ENCODE measurements at places on chromosomes 11 and 22.

GRCh38 chr22:43237280-43237679, 50.3 kb upstream of the TTLL12 start:
- DNase-seq: no peak

GRCh38 chr11:61828629-61829407, 718 bp downstream of the FADS2 start:
- DNase-seq: peak; percentile 37

DNA sequence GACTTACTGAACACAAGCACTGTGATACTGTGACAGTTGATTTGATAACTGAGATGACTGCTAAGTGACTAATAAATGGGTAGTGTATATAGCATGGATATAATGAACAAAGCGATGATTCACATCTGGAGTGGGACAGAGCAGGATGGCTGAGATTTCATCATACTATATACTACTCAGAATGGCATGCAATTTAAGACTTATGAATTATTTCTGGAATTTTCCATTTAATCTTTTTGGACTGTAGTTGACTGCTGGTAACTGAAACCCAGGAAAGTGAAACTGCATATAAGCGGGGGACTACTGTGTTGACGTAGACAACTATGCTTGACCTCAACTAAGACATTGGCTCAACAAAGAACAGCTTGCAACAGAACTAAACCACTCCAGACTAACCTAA, 20.0 kb upstream of the NUCB2 start:
- no peak for DNase-seq

- DNase-seq: no peak
Measured at GRCh38 chr11:27447288-27448183, 25.1 kb downstream of the LGR4 start.

DNA sequence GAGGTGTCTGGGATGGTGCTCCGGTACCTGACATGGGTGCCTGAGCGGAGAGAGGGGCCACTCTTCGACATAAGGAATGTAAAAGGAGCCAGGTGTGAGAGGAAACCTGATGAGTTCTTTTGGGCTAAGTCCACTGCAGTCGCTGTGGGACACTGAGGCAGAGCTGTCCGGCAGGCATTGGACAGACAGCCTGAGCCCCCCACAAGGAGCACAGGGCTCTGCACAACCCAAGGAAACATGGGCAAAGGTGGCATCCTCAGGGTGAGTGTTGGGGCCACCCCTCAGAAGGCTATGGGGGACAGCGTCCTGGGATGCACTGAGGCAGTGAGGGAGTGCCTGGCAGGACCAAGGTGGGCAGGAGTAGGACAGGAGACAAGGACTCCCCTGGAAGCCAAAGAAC, 57.7 kb upstream of the EMID1 start:
- DNase-seq: no peak

DNA sequence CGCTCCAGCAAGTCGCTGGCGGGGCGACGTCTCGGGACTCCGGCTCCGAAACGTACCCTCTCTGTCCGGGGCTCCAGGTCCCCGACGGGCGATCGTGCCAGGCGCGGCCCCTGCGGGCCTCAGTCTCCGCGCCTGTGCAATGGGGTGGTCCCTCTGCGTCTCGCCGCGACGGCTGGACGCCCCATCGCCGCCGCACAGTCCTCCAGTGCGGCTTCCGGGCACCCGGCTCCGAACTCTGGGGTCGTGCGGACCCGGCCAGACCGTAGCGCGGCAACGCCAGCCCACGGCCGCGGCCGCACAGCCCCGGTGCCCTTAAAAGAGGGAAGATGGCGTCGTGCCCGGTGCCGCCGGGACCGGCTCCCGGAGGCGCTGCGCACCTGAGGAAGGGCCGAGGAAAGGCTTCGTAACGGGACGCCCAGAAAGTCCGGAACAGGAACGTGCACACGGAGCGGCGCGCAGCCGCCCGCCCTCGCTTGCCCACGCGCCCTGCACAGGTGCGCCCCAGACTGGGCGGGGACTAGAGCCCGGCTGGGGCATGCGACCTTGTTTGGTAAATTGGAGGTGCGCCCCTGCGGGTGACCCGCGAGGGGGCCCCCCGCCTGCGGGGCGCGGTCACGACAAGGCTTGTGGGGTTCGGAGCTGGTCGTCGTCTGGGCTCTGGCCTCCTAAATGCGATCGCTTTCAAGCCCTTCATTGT, 525 bp downstream of the BIK start:
- peak; percentile 62 for DNase-seq

GRCh38 chr11:110249066-110249465, 47.3 kb downstream of the RDX start:
- DNase-seq: no peak

DNA sequence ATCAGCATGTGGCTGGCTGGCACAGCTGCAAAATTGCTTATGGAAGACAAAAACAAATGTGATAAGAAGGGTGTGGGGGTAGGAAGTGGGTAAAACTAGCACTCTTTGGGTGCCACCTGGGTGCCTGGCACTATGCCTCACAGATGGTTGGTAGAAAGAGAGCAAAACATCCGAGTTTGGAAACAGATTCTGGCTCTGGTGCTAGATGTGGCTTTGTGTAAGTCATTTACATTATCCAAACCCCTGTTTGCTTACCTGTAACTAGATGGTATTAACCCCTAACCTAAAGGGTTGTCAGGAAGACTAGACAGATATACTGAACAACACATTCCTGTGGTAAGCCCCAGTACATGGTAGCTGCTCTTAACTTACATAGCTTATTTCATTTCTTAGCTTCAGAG, 905.6 kb downstream of the DLG2 start:
- DNase-seq: no peak

- no peak for DNase-seq
Measured at GRCh38 chr22:30429887-30430286, 4.3 kb downstream of the MTFP1 start.

DNA sequence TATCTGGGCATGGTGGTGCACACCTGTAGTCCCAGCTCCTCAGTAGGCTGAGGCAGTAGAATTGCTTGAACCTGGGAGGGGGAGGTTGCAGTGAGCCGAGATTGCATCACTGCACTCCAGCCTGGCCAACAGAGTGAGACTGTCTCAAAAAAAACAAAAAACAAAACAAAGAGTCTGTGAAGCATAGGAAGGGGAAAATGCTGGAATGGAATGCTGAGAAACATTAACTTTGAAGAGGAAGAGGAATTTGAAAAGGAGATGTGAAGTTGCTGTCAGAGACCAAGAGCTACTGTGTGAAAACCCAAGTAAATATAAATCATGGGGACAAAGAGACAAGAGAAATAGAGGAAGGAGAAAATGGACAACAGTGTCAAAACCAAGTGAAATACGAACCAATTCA, 455.1 kb upstream of the ARHGAP42 start:
- no peak for DNase-seq

- no peak for DNase-seq
Measured at GRCh38 chr22:23110922-23111527, 30.8 kb downstream of the RSPH14 start.

DNA sequence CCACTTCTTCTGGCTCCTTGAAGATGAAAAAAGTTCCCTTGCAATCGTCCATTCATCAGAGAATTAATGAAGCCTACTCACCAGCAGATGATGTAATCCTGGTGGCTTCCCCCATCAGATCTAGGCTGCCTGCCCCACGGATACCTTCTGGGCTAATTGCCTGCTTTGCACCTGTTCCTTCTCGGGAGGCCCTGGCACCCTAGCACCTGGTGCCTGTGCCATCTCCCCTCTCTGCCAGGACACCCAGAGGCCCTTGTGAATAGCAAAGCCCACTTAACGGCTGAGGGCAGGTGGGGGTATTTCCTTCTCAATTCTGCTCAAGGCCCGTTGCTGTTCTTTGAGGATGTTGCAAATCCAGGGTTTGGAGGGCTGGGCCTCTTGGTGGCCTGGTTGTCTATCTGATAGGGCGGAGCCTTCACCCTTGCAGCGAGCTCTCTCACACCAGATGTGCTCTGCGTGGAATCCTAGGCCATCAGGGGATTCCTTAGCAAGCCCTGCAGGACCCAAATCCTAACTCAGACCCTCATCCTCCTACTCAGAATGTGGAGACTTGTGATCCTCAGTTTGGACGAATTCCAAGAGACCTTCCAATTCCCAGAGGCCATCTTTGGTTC, at the start of gene LMO2:
LMO2 (minus strand) TSS at position 363 of the 614 bp plus-strand sequence. CDS start 22,360 bp downstream, outside the sequence.
- no peak for DNase-seq

All from activated CD8-positive, alpha-beta memory T cell treated with anti-CD3 and anti-CD28 coated beads, Interleukin-2, amount 50 U/mL, for 4 hours (primary cell).